ENCODE measurements at places on chromosomes 6 and 20.

- no peak for DNase-seq
Observed at GRCh38 chr6:41325446-41326066, 9.9 kb upstream of the NCR2 start.

GRCh38 chr6:75049308-75049707, 156.5 kb downstream of the COL12A1 start:
- no peak for DNase-seq

GRCh38 chr6:106556368-106556960, 72.8 kb downstream of the RTN4IP1 start:
- peak; percentile 17 for DNase-seq

DNA sequence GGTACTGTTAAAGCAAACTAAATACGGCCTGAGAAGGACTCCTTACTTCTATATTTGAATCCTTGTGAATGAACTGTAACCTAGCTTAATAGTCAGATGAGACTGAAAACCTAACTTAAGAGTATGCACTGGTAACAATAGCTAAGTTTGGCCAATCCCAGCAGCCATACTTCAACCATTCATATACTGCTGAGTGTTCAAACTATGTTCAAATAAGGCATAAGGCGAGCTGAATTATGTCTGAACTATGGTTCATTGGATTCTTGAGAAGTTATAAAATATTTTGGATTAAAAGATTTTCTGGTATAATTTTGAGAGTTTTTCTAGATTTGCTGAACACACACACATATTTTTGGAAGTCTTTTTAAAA, 2.2 kb downstream of the SMPDL3A start:
- DNase-seq, result peak; percentile 15

- DNase-seq, result no peak
Observed at GRCh38 chr6:16705081-16705993, 55.9 kb downstream of the ATXN1 start.

GRCh38 chr6:57469072-57469471, 151.6 kb downstream of the PRIM2 start:
- DNase-seq, result no peak

DNA sequence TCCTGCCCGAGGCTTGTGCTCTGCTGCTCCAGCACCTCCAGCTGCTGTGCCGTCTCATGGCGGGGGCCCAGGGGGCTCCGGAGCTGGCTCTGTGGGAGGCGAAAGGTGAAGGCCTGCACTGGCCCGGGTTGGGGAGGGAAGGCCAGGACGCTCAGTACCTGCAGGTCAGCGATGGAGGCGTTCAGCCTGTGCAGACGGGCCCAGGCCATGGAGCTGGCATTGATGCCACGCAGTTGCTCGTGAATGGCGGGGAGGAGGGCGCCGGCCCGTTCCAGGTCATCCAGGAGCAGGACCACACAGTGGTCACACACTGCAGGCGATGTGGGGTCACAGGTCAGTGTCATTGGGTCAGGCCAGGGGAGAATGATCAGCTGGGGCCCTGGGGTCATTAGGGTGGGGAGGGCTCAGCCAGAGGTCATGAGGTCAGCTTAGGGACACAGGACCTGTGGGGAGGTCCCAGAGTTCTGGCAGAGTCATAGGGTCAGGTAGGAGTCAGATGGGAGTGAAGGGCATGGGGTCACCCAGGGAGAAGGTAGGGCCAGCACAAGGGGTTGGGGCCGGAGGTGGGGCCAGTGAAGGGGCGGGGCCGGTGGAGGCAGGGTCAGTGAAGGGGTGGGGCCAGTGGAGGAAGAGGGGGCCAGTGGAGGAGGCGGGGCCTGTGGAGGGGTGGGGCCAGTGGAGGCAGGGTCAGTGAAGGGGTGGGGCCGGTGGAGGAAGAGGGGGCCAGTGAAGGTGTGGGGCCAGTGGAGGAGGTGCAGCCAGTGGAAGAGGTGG, 18.0 kb downstream of the ADRM1 start:
- DNase-seq, result peak; percentile 45

DNA sequence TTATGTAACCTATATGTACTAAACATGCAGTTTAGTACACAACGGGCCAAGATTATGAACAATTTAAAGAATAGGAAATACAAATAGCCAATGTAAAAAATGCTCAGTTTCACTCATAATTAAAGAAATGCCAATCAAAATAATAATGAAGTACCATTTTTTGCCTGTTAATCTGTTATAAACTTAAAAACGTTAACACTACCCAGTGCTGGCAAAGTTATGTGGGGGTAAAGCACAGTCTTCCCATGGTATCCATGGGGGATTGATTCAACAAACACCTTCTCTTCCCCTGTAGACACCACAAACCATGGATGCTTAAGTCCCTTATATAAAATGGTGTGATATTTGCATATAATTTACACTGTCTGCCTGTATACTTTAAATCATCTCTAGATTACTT, 205.3 kb upstream of the SIM1 start:
- DNase-seq, result no peak

GRCh38 chr20:50188879-50189680, 1.6 kb upstream of the CEBPB start:
- peak; percentile 29 for DNase-seq

DNA sequence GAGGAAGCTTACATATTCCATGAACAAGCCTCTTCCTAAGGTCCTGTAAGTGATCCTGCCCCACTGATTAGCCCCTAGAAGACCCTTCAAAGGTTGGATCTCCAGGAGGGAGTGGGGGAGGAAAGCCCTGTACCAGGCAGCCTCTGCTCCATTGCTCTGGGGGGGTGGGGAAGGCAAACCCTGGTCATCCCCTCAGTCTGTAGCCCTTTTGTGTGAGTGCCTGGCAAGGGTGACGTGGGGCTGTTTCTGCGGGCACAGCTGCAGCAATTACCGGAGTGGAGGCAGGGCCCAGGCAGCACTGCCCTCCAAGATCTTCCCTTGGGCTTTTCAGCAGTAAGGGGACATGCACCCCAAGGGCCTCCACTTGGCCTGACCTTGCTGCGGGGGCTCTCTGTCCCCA, at the start of gene MOG:
Gene MOG, plus strand, starts transcription at position 295 of the 400 bp plus-strand sequence. CDS start 118 bp downstream, outside the sequence.
- no peak for DNase-seq

- DNase-seq, result peak; percentile 88
Observed at GRCh38 chr6:105810105-105810921, 275.8 kb upstream of the PRDM1 start.

- peak; percentile 37 for DNase-seq
Observed at GRCh38 chr6:149043476-149044130, 273.9 kb upstream of the TAB2 start.

GRCh38 chr6:142271476-142271875, 30.3 kb upstream of the ADGRG6 start:
- DNase-seq, result no peak

Measured in NCI-H82 (cell line).